Activated CD8-positive, alpha-beta T cell treated with anti-CD3 and anti-CD28 coated beads for 36 hours (primary cell): ENCODE measurements at places on chromosomes 13 and 19. TPM values are rescaled to one million over a fixed set of nuclear protein-coding genes. Genes with fewer than 3 reads are reported as not detected.

Gene ZNF723
- total RNA-seq = not detected

Gene ANKRD24
- 1.8 TPM for total RNA-seq

Gene KLHL1
- not detected for total RNA-seq

Gene PLPPR3
- total RNA-seq = not detected

Gene PSG3
- total RNA-seq = not detected

Gene VN1R4
- not detected for total RNA-seq

Gene AP1M1
- 108 TPM for total RNA-seq

Gene CD70
- total RNA-seq = 26.2 TPM

Gene ZGLP1
- 3.7 TPM for total RNA-seq

Gene MATK
- 39.6 TPM for total RNA-seq

DNA sequence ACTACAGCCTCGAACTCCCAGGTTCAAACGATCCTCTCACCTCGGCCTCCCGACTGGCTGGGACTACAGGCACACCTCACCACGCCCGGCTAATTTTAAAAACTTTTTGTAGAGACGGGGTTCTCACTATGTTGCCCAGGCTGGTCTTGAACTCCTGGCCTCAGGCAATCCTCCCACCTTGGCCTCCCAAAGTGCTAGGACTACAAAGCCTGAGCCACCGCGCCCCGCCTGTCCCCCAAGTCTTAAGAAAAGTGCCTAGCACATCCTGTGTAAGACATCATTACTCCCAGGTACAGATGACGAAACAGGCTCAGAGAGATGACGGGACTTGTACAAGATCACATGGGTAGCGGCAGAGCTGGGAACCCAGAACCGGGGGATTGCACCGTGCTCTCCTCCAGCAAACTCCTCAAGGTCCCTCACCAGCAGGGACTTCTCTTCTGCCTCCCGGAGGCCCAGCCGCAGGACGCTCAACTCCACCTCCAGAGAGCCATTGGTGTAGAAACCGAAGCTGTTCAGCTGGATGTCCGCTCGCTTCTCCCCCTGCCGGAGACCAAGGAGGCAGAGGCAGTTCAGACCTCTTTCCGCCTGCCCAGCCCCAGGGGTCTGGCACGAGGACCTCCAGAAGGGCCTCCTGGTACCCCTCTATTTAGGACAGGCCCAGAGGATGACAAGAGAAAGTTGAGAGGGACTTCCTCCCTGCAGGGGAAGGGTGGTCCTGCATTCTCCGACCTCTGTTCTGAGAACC is 1.0 kb downstream of the GPR108 start:
- H3K36me3 ChIP-seq = peaks cover 29% of the 10 kb centered on the region
- peak; percentile 88 for DNase-seq
- H3K4me3 ChIP-seq = peak overlapping the region; percentile 98
- no peaks in the 10 kb centered on the region for H3K27me3 ChIP-seq
- H3K27ac ChIP-seq = peak overlapping the region; percentile 99

- H3K27me3 ChIP-seq = no peaks in the 10 kb centered on the region
- H3K36me3 ChIP-seq = peaks cover 1% of the 10 kb centered on the region
- peaks cover 13% of the 10 kb centered on the region for H3K4me1 ChIP-seq
Measured at GRCh38 chr19:18636969-18637629, at the start of gene KLHL26. Gene KLHL26, plus strand, starts transcription at chr19:18637028. Its CDS starts 27 bp downstream, at chr19:18637055.

GRCh38 chr19:46951171-46951986 is 68.3 kb upstream of the NPAS1 start:
- DNase-seq = peak; percentile 35
- H3K4me3 ChIP-seq = no peak overlapping the region
- H3K27ac ChIP-seq = peak overlapping the region; percentile 61
- H3K4me1 ChIP-seq = peaks cover 54% of the 10 kb centered on the region
- H3K36me3 ChIP-seq = peaks cover 7% of the 10 kb centered on the region

DNA sequence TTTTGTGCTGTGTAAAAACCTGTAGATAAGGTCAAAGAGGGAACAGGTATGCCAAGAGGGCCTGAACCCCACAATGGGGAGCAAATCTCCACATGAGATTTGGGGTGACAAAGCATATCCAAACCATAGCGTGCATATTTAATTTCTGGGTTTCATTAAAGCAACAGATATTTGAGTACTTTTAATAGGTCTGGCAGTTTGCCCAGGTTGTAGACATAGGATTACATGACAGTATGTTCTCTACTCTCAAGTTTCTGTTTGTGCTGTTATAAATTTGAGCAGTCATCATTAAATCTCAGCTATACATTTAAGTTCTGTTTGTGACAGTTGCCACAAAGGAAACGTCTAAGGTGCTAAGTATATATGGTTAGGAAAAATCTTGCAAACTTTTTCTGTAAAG is 236.4 kb downstream of the ATP8A2 start:
- H3K36me3 ChIP-seq = no peaks in the 10 kb centered on the region
- no peak overlapping the region for H3K4me3 ChIP-seq
- H3K27me3 ChIP-seq = peaks cover 14% of the 10 kb centered on the region
- H3K27ac ChIP-seq = no peak overlapping the region

DNA sequence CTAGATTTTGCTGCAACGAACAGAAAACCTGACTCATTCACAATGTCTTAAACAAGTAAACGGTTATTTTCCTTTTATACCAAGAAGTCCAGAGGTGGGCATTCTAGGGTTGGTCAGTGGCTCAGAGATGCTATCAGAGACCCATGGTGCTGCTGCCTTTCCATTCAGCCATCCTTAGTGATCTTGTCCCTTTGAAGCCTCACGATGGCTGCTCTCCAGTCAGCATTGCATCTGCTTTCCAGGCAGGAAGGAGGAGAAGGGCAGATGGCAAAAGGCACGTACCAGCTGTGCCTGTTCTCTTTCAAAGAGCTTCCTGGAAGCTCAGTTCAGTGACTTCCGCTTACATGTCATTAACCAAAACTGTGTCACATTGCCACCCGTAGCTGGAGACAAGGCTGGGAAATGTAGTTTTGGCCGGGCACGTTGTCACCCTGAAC is 30.1 kb downstream of the WDFY2 start:
- H3K4me1 ChIP-seq = peaks cover 23% of the 10 kb centered on the region
- H3K27ac ChIP-seq = peak overlapping the region; percentile 98
- DNase-seq = peak; percentile 77
- H3K4me3 ChIP-seq = peak overlapping the region; percentile 79

- DNase-seq = peak; percentile 97
- H3K36me3 ChIP-seq = no peaks in the 10 kb centered on the region
- peak within 1 kb of the TSS; percentile 92 for H3K27ac ChIP-seq
- no peaks in the 10 kb centered on the region for H3K27me3 ChIP-seq
- peaks cover 24% of the 10 kb centered on the region for H3K4me1 ChIP-seq
- H3K4me3 ChIP-seq = peak within 1 kb of the TSS; percentile 88
Measured at GRCh38 chr19:11964858-11965645, at the start of gene ZNF763. Gene ZNF763, plus strand, starts transcription at chr19:11965040. Its CDS starts 169 bp downstream, at chr19:11965209.

- H3K4me3 ChIP-seq = no peak overlapping the region
- DNase-seq = no peak
- H3K27ac ChIP-seq = no peak overlapping the region
- no peaks in the 10 kb centered on the region for H3K27me3 ChIP-seq
- peaks cover 8% of the 10 kb centered on the region for H3K4me1 ChIP-seq
Measured at GRCh38 chr13:23777575-23777870, 111.7 kb downstream of the MIPEP start.

DNA sequence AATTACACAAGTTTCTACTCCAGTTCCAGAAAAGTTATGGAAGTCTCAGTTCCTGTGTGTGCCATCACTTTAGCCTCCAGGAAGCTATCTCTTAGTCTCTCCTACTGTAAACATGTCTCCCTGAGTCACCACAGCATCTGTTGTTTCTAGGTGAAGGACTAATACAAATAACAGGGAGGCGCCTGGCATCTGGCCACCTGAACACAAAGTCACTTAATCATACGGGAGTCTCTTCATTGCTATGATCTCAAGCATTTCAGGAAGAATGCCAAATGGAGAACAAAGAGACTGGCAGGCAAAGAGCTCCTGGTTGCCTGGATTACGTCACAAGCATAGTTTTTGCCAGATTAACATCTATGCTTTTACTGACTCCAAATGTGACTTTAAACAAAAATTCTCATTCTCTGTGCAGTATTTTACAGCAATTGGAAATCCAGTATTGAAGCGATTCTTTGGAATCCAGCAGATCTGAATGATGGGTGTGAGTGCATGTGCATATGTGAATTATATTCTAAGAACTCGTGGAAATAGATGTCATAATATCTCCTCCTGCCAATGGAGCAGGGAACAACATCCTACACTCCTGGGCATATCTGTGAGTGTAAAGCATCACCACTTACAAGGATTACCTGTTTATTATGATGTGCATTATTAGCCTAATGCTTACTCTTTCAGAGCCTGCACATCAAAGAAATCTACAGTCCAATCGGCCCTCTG is 572.8 kb downstream of the PCDH9 start:
- no peak overlapping the region for H3K4me3 ChIP-seq
- no peak for DNase-seq
- no peaks in the 10 kb centered on the region for H3K4me1 ChIP-seq
- no peaks in the 10 kb centered on the region for H3K36me3 ChIP-seq
- no peak overlapping the region for H3K27ac ChIP-seq

DNA sequence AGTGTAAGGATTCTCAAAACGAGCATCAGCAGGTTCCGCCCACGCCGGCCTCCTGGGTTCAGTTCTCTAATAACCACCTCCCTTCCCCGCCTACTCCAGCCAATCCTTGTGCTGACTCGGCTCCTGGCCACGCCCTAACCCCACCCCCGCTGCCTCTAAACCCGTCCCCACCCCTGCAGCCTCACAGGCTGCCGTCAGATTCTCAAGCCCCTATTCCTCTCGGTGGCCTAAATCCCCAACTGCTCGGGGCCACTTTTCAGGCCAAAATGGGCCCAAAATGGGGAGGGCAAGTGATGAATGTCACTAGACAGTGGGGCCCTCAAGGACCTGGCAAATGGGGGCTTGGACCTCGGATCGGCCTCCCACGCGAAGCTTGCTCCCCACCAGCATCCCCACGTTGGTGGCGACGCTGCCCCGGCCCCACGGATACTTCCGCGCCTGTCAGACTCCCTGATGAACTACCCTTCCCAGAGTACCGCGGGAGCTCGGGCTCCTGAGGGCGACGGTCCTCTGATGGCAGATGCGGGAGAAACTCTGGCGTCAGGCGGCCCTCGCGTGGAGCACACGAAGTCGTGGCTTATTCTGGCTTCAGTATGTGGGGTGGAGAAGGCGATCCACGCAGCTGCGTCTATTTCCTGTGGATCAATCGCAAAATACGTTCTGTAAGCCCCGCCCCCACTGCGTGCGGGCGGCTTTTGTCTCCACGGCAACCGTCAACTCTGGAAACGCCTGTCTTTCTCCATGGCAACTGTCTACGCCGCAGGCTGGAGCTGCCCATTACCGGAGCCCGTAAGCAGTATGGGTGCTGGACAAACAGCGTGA is 24.8 kb downstream of the ZNF473 start:
- peaks cover 29% of the 10 kb centered on the region for H3K36me3 ChIP-seq
- H3K4me1 ChIP-seq = peaks cover 17% of the 10 kb centered on the region
- peaks cover 5% of the 10 kb centered on the region for H3K27me3 ChIP-seq
- H3K27ac ChIP-seq = peak overlapping the region; percentile 55
- H3K4me3 ChIP-seq = peak overlapping the region; percentile 70
- peak; percentile 91 for DNase-seq

- DNase-seq = no peak
- no peaks in the 10 kb centered on the region for H3K36me3 ChIP-seq
- H3K4me1 ChIP-seq = no peaks in the 10 kb centered on the region
- H3K27ac ChIP-seq = no peak overlapping the region
- H3K4me3 ChIP-seq = no peak overlapping the region
Measured at GRCh38 chr13:59413126-59413525, 750.6 kb downstream of the DIAPH3 start.

DNA sequence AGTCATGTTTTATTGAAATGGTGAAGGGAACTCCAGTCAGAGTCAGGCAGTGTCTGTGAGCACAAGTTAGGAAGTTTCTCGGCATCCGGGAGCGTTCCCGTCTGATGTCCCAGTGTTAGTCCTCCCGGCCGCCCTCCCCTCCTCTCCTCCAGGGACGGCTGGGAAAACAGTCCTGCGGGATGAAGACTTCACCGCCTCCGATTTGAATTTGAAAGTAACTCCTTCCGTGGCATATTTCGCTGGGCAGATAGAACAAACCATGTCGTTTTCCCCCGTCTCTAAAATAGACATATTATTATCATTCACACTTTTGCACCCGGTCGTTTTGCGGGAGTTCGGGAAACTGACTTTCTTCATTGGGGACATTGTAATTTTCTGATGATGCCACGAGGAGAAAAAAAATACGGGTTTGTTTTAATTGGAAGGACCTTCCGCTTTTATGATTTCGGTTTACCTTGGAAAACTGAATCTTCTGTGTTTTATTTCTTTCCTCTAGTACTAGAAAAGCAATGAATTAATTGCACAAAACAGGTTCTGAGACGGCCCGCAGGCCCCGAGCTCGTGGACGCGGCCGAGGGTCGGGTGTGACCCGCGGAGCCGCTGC is 76.6 kb downstream of the ZIC5 start:
- H3K4me1 ChIP-seq = peaks cover 8% of the 10 kb centered on the region
- no peak overlapping the region for H3K27ac ChIP-seq
- no peak for DNase-seq
- H3K4me3 ChIP-seq = peak overlapping the region; percentile 61

DNA sequence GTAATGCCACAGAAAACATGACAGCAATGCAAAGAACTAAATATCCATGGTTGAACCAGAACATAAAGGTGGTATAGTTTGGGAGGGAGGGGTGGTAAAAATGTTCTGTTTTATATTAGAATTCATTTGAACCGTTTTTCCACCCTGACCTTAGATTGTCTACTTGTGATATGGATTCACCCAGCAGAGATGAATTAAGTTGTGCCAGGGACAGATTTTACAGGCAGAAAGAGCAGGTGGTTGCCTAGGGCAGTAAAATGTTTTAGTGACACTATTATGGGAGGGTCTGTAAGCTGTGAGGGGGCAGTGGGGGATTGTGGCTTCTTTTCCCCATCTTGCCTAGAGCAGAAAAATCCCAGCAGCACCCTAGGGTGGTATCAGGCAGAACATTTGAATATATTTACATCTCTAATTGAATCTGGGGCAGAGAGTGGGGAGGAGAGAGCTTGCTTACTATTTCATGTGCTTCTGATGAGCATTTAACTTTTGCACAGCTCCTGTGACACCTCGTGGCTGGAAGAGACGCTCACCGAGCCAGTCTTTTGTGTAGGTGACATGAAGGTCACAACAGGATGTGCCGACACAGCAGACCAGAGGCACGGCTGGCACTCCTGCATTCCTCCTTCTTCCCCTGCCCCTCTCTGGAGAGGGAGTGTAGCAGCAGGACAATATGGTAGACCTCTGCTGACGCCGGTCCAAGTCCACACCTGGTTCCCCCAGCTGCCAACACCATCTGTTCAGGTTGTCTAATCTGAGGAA is 452.3 kb downstream of the IRS2 start:
- H3K27me3 ChIP-seq = peaks cover 3% of the 10 kb centered on the region
- H3K36me3 ChIP-seq = no peaks in the 10 kb centered on the region
- no peak for DNase-seq

- H3K27me3 ChIP-seq = no peaks in the 10 kb centered on the region
- DNase-seq = no peak
- H3K4me1 ChIP-seq = peaks cover 6% of the 10 kb centered on the region
- peaks cover 5% of the 10 kb centered on the region for H3K36me3 ChIP-seq
- H3K27ac ChIP-seq = no peak overlapping the region
Measured at GRCh38 chr19:16180611-16181010, 4.6 kb upstream of the FAM32A start.

DNA sequence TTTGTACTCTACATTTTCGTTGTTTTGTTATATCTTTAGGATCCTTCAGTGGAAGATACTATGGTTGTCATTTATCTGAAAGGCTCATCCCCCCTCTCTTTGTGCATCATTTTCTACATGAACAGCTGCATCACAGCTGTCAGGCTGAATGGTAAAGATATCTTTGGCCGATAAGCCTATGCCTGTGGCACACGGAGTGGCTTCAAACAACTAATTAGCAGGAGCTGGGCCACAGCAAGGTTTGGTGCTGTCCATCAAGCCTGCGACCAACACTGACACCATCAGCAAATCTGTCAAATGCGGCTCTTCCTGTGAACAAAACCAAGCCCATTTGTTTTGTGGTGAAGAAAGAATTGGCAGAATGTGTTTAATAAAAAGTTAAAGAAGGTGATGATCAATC is 334.4 kb downstream of the PCDH9 start:
- no peaks in the 10 kb centered on the region for H3K4me1 ChIP-seq
- no peak overlapping the region for H3K27ac ChIP-seq
- no peak overlapping the region for H3K4me3 ChIP-seq
- H3K27me3 ChIP-seq = no peaks in the 10 kb centered on the region
- no peaks in the 10 kb centered on the region for H3K36me3 ChIP-seq
